ENCODE measurements at places on chromosomes 16 and 17. TPM values are rescaled to one million over a fixed set of nuclear protein-coding genes. Genes with fewer than 3 reads are reported as not detected.

- no peak for DNase-seq
Observed at GRCh38 chr16:9372934-9373890, 281.8 kb downstream of the HAPSTR1 start.

IL32 gene
- total RNA-seq: 13.2 TPM

DNA sequence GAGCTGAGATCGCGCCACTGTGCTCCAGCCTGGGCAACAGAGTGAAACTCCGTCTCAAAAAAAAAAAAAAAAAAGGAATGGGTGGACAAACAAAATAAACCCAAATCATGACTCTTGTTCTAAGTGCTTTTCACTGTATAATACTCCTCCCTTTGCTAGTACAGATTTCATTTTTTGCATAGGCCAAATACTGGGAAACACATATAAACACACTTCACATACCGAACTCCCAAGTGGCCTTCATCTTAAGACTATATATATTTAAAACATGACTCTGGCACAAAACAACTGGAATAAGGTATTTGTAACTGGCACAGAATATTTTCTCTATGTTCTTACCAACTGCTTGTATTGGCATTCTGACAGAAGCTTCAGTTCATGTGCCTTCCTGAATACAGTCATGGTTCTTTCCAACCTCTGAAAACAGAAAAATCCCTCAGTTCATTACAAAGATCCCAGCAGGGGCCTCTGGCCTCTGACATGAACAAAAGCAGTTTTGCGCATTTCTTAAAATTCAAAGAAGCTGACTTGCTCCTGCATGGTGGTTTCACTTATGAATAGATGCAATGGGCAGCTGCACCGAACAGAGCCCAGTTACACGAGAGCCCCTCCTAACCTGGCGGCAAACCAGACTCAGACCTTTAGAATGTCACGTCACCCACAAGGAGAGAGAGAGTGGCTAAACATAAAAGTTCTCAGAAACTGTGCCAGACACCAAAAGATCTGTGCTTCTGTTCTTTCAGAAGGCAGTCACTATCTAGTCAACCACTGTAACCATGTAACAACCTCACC, 19.1 kb upstream of the COPRS start:
- peak; percentile 85 for DNase-seq

- no peak for DNase-seq
Observed at GRCh38 chr16:68446681-68447652, 1.3 kb downstream of the SMPD3 start.
